ENCODE measurements at places on chromosomes 6 and 20.

GRCh38 chr6:121354764-121355163, 20.5 kb upstream of the TBC1D32 start:
- no peak for DNase-seq

- DNase-seq, result peak; percentile 87
These were observed 89.8 kb upstream of the PRSS16 start for GRCh38 chr6:27157459-27158315.

DNA sequence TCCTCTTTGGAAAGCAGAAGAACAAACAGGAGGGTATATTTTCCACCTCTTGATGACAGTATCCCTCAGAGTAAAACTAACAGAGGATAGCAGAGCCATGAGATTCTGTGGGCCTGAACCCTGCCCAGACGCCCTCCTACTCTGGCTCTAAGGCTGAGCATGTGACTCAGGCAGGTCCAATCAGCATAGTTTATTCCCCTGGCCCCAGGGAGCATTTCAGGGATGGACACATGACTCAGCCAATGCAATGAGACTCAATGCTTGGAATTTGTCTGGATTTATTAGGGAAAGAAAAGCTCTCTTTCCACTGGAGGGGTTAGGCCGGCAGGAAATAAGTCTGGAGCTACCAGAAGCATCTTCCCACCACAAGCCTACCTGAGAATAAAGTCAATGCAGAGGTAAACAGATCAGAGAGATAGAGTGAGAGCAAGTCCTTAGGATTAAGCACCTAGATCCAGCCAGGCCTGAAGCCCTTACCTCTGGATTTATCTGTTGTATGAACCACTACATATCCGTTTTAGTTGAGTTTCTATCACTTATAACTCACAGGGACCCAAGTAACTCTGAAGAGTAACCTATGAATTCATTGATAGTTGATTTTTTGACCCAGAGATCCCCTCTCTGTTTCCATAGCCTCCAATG, 68.2 kb upstream of the EYA2 start:
- no peak for DNase-seq

- no peak for DNase-seq
These were observed 387.7 kb downstream of the BTBD3 start for GRCh38 chr20:12305188-12305950.

DNA sequence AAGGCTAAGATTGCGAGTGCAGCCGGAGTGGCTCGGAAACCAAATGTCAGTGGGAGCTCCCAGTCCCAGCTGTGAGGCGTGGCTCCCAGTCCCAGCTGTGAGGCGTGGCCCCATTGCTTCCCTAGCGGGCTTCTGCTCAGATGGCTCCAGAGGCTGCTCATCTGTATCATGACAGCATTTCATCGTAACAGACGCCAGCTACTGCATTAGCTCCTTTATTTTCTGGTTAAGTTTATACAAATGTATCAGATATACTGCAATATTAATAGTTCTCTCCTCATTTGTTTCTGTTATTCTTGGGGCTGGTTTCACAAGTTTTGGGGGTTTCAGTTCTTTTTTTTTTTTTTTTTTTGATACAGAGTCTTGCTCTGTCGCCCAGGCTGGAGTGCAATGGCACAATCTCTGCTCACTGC, 34.7 kb upstream of the TBXT start:
- no peak for DNase-seq

DNA sequence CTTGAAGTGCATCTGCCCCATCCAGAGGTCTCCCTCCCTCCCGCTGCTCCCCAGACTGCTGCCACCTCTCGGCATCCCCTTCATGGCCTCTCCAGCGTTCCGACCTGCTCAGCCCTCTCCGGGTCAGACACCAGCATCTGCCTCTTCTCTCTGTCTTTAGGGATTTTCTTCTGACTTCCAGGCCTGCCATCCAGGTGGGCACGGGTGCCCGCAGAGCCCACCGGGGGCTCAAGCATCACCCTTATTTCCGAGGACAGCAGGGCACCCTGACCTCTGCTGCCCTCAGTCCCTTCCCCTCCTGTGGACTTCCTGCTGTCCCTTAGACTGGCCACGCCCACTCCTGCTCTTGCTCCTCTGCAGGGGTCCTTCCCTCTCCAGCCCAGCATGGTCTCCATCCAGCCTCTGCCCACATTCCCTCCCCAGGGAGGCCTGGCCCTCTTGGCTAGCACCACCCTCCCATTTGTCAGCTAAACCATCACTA, 3.3 kb downstream of the NPEPL1 start:
- no peak for DNase-seq

- no peak for DNase-seq
These were observed 174.0 kb downstream of the SASH1 start for GRCh38 chr6:148516617-148517016.

- DNase-seq, result no peak
These were observed 127.6 kb downstream of the MAP3K7 start for GRCh38 chr6:90459225-90459758.

GRCh38 chr6:134472661-134473060, 154.7 kb upstream of the SGK1 start:
- no peak for DNase-seq

GRCh38 chr6:133503336-133503729, 262.2 kb downstream of the EYA4 start:
- no peak for DNase-seq

GRCh38 chr6:14379568-14379967, 262.0 kb downstream of the CD83 start:
- DNase-seq, result no peak
